ENCODE measurements at places on chromosomes 5 and 9.

DNA sequence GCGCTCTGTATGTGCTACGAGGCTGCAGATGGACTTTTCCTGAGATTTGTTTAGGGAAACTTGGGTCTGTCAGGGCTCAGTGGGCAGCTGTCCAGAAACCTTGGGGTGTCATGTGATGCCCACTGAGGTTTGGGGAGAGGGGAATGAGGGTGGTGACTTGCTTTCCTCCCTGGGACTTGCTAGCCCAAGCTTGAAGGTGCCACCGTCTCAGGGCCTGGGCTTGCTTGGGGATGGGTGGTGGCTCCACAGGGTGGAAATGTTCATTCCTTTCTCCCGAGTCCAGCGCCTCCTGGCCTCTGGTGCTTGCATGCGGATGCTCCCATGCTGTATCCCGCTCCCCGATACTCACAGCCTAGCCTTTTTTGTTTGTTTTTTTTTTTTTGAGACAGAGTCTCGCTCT is 33.3 kb downstream of the ZNF618 start:
- DNase-seq: no peak

DNA sequence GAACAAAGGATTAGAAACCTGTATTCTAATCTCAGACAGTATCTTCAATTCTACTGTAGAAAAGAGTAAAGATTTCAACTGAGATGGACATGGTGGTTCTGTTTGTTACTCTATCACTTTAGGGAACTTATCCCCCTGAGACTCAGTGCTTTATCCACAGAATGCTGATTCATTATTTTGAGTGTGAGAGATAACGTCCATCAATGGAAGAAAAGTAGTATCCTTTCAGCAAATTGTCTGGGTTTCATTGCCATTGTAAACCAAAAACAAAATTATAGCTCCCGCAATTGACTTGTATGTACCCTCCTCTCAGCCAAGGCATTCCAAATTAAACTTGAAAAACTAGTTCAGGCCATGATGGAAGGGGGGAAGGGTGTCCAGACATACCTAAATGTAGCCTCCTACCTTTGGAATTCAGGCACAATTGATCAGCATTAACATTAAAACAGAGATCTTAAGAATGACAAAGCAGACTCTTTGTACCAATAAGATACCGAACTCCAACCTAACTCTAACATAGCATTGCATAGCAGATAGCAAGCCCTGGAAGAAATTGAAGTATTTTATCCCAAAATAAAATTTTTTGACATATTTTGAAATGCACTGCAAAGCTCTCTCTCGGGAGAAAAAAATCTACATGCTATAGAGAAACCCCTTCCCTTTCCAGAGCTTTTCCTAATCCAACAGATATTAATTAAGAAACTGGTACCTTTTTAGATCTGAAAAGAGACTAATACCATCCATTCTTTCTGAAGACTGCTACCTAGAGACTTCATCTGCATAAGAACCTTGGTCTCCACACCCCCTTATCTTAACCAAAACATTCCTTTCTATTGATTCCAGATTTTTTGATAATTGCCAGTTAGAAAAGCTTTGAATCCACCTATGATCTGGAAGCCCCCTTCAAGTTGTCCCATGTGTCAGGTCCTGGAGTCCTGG is 1055.7 kb downstream of the PTPRD start:
- no peak for DNase-seq

DNA sequence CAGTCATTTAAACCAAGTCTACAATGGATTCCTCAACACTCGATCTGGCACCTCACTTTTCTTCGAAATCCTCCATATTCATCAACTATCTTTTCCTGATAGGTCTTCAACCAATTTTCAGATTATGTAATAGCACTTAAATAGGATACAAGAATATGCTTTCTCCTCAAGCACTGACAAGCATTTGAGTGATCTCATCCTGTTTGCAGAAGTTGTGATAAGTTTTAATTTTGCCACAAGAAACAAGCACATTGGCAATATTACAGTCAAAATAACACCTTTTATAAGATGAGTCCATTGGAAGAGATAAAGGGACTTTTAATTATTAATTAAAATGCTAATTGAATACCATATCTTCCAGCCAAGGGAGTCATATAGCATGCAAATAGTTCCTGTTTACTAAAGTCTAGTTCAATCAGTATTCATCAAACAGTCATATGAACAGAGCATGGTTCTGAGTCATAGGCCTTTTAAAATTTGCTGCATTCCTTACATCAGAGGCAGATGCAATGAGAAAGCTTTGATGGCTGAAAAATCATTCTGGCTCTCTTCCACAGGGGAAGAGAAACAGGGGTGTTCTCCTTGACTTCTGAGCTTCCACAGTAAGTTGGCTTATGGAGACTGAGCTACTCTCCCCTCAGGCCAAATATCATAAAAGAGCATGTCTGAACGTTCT is 32.7 kb upstream of the ZCCHC9 start:
- DNase-seq: peak; percentile 37

DNA sequence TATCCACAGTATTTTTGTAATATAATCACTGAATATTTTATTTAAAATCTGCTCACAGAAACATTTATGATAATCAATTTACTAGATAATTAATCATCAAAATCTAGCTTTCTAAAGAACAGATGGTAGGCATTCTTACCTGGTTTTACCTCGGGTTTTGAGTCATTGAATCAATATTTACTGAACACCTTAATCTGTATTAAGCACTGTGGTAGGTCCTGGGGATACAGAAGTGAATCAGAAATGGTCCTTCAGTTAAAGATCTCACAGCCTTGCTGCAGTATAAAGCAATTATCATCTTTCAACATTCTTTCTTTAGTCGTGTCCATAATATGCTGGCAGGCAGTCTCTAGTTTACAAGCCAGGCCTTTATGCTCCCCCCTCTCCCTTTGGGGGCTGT is 2.0 kb upstream of the MEIKIN start:
- no peak for DNase-seq

- no peak for DNase-seq
Measured at GRCh38 chr9:95715868-95716435, 159.5 kb upstream of the ERCC6L2 start.

DNA sequence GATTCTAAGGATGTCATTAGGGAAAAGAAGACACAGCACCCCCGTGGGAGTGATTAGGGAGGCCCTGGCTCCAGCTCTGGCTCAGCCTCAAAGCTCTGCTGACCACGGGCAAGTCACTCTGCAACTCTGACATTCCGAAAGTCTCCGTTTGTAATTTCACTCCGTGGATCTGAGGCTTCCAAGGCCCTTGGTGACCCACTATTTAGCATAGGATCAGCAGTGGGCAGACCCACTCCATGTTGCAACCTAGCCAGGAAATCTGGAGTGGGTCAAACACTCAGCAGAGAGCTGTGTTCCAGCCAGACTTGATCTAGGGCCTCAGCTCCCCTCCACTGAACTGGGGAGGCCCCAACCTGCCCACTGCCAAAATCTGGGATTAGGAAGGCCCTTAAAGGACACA is 11.8 kb downstream of the PHF19 start:
- DNase-seq: no peak

- DNase-seq: no peak
Measured at GRCh38 chr5:56482363-56482762, 249.2 kb upstream of the ANKRD55 start.

DNA sequence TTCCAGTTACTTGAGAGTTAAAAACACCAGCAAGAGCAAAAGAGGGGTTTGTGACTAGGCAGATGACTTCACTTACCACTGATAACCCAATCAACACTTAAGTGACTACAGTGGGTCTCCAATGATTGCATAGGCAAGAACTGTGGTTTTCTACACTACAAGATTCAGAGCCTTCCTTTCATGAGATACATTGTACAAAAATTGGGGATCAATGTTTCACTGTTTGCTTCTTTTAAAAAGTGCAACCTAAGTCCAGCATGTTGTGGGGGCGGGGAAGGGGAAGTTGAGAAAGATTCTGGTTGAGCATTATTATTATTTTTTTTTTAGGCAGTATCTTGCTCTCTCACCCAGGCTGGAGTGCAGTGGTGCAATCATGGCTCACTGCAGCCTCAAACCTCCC is 3.6 kb downstream of the IQGAP2 start:
- DNase-seq: no peak

GRCh38 chr5:59276325-59276675 is 617.2 kb downstream of the PDE4D start:
- no peak for DNase-seq

GRCh38 chr5:39570403-39571027 is 145.7 kb upstream of the DAB2 start:
- DNase-seq: peak; percentile 19

DNA sequence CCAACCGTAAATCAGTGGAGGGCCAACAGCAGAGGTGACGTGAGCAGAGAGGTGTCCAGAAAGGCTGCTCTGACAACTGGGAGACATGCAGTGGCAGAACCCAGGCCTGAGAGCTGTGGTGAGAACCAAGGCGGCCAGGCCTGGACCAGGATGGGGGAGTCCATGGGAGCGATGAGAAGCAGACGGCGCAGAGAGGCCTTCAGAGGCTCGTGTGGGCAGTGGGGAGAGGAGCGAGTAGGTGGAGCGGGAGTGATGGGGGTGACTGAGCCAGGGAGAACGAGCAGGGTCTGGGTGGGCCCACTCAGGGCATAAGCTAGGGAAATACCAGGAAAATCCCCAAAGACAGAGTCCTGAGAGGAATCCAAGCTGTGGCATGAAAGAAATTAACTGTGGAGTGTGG is 7.9 kb upstream of the IL3 start:
- no peak for DNase-seq

GRCh38 chr5:67301285-67301903 is 104.8 kb upstream of the CD180 start:
- peak; percentile 42 for DNase-seq

DNA sequence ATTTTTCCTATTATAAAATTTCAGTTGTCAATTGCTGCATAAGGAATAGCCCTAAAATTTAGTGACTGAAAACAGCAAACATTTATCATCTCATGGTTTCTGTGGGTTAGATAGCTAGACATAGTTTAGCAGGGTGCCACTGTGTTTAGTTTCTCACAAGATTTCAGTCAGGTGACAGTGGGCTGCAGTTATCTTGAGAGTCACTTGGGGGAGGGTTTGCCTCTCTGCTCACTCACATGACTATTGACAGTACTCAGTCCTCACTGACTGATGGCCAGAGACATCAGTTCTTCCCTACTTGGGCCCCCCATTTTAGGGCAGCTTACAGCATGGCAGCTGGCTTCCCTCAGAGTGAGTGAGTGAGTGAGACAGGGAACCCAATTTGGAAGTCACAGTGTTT is 42.0 kb downstream of the PBX3 start:
- no peak for DNase-seq

DNA sequence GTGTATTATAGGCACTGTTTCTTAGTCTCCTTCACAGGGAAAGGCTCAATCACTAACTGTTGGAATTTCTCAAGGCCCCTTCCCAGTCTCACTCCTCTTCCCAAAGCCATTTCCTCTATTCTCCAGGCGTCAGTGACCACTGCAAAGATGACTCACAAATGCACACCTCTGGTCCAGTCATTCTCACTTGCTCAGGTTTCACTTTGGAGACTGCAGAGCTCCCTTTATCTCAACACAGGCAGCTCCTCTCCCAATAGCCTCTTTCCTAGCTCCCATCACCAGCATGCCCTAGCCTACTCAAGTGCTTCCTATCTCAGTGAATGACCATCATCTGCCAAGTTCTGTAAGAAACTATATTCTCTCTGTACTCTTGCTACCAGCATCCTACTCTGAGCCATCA is 323.6 kb downstream of the NTRK2 start:
- DNase-seq: no peak

- DNase-seq: peak; percentile 69
Measured at GRCh38 chr5:124402144-124402581, 344.3 kb downstream of the ZNF608 start.

DNA sequence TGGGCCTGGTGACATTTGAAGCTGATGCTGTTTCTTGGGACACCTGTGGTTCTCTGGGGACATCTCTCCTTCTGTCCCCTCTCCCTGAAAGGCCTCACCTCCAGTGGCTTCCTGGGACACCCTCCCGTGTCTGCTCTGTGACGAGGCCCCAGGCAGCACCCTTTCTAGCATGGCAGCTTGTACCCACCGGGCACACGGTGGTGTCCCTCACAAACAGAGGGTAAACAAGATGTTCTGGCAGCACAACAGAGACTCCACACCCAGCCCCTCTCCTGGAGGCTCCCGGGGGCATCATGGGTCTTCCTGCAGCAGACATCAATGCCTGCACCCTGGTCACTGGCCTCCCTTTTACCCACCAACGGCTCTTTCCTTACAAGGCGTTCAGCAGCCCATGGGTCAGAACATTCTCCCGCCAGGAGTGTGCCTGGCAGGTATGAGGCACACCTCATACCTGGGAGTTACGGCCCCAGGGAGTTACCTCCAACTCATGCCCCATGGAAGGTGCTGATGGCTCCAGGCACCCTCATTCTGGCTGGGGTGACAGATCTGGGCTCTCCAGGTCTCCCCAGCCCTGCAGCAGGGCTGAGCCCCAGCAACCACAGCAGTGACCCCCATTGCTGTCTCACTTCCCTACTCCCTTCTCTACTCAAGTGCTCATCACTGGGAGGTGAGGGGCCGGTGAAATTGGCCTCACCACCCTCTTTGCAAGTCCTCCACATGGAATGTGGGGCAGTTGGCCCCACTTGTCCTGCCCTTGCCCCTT is 51.1 kb downstream of the BARX1 start:
- no peak for DNase-seq

DNA sequence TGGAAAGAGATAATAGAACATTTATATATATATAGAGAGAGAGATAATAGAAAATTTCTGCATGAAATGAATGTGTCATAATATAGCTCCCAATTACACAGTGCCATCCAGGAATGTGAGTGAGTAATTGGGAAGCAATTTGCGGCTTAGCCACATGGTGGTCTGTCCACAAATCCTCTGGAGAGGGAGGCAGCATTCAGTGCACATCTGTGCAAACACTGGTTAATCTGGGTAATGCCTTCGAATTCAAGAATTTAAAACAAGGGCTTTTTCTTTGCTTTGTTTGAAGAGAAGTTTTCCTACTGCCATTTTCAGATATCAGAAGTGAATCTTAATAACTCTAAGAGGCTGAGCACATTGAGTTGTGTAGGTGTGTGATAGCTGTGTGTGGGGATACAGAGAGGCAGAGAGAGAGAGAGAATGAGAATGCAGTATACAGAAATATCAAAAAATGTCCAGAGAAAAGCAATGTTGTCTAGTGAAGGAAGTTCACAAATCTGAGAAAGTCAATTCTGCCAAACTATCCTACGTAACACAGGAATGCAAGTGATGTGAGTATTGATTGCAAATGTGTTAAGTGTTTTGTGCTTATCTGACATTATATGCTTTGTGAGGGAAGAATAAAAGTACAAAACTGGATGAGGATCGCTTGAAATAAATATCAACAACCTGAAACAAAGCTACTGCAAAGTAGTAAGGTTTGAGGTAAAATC is 134.6 kb downstream of the EDIL3 start:
- no peak for DNase-seq

DNA sequence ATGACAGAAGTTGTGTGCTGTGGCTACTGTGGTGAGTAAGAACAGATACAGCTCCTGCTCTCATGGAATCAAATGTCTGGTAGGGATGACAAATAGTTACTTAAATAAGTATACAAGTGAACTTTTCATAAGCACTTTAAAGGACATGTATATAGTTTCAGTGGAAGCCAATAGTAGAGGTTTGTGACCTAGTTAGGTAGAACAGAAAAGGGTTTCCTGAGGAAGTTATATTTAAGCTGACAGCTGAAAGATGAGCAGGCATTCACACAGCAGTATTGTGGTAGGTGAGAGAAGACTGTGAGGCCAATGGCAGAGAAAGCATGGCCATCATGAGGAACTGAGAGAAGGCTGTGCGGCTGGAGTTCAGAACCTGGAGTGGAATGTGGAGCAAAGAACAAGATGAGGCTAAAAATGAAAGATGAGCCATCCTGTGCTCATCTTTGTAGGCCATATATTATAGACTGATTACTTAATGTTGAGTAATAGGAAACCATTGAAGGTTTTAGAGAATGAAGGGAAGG is 15.4 kb downstream of the FAM174A start:
- no peak for DNase-seq

Data from AG09319 (cell line).